ENCODE measurements at places on chromosomes 12 and 14. TPM values are rescaled to one million over a fixed set of nuclear protein-coding genes. Genes with fewer than 3 reads are reported as not detected.
A peak's percentile ranks its signal among the peaks of the same experiment; 100 is the strongest.

TSHR gene
- not detected for total RNA-seq

KRT75 gene
- not detected for total RNA-seq

SALL2 gene
- total RNA-seq = 263 TPM

DNA sequence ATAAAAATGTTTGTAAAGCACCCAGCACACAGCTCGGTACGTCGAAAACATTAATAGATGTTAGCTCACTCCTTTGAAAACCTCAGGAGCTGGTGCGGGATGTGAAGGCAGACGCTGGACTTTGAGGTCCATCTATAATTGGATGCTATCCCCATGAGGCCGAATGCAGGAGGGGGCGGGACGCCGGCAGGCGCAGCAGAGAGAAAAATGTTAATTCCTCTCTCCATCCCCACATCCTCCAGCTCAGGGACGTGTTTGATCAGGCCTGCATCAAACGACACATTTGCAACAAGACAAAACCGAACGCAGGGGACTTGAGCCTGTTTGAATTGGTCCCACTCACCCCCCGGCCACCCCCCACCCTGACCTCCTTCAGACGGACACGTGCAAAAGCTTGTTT is 231.0 kb downstream of the RBM19 start:
- DNase-seq = peak; percentile 58

GRCh38 chr12:126156806-126157574 is 1091.8 kb downstream of the AACS start:
- DNase-seq = peak; percentile 8

GRCh38 chr14:58059126-58059525 is 92.9 kb downstream of the ARMH4 start:
- no peak for DNase-seq

DNA sequence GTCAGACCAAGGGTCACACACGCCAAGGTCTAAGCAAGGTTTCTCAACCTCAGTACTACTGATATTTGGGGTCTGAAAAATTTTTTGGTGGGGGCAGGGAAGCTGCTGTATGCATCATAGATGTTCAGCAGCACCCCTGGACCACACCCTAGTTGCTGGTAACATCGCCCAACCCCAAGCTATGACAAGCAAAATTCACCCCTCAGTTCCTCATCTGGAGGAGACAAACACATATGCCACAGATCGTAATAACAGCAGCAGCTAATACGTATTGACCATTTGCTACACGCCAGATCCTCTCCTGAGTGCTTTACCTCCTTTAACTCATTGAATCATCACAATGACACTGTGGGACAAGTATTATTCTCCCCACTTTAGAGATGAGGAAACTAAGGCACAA is 46.4 kb downstream of the ACTN1 start:
- DNase-seq = no peak

- DNase-seq = no peak
These were observed 183.7 kb upstream of the STXBP6 start for GRCh38 chr14:25233613-25234012.

Measured in neural progenitor cell (in vitro differentiated cells).